ENCODE measurements at places on chromosomes 6 and 20. TPM values are rescaled to one million over a fixed set of nuclear protein-coding genes. Genes with fewer than 3 reads are reported as not detected.

The LY86 gene
- 0.34 TPM for total RNA-seq

The HLA-DMA gene
- total RNA-seq, result 13.4 TPM

DNA sequence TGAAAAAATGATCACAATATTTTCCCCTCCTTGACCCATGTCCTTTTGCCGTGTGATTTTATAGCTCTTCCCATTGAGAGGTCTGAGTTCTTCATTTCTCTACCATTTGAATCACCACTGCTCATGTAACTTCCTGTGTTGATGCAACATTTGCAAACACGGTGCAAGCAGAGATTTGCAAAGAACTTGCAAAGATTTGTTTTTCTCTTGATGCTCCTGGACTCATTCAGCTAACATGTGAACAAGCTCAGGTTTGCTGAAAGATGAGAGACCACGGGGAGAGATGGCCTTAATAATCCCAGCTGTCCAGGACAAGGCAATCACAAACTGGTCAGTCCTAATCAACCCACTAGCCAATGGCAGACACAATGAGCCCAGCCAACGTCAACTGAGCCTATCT lies 8.6 kb downstream of the VNN2 start:
- DNase-seq, result no peak

GRCh38 chr6:43173591-43174262 lies 2.7 kb downstream of the SRF start:
- DNase-seq, result no peak

DNA sequence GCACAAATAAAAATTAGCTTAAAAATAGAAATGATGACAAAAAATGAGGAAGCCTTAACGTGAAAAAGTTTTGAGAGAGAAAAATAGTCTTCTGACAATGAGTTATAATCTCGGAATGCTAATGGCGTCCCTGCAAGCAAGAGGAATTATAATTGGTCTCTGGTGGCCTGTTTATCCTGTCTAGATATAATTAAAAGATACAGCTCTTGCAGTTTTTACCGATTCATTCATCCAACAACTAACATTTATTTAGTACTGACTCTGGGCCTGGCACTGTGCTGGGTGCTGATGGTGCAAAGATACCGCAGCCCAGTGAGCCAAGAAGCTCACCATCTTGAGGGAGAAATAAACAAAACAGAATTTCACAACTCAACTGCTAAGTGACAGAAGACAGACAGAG lies 31.6 kb upstream of the ANKRD60 start:
- DNase-seq, result no peak
